Astrocyte (in vitro differentiated cells and primary cell): ENCODE measurements at places on chromosomes 4 and X.

GRCh38 chr4:90889171-90889570 lies 762.0 kb downstream of the CCSER1 start:
- H3K36me3 ChIP-seq: no peaks in the 10 kb centered on the region
- no peak overlapping the region for H3K27ac ChIP-seq
- H3K27me3 ChIP-seq: no peaks in the 10 kb centered on the region
- no peak for DNase-seq

- no peaks in the 10 kb centered on the region for H3K4me1 ChIP-seq
- H3K4me3 ChIP-seq: no peak overlapping the region
- H3K27ac ChIP-seq: no peak overlapping the region
- no peaks in the 10 kb centered on the region for H3K36me3 ChIP-seq
- peak; percentile 16 for DNase-seq
- H3K27me3 ChIP-seq: no peaks in the 10 kb centered on the region
These were observed 362.6 kb upstream of the MAGEB2 start for GRCh38 chrX:29852767-29853166.

GRCh38 chrX:41722816-41723618 lies 964 bp upstream of the GPR82 start:
- no peak overlapping the region for H3K27ac ChIP-seq
- no peaks in the 10 kb centered on the region for H3K36me3 ChIP-seq
- peak; percentile 22 for DNase-seq
- H3K4me3 ChIP-seq: no peak overlapping the region

GRCh38 chr4:5277079-5277478 lies 225.8 kb downstream of the STK32B start:
- H3K4me3 ChIP-seq: no peak overlapping the region
- no peaks in the 10 kb centered on the region for H3K27me3 ChIP-seq
- H3K27ac ChIP-seq: no peak overlapping the region
- no peak for DNase-seq

DNA sequence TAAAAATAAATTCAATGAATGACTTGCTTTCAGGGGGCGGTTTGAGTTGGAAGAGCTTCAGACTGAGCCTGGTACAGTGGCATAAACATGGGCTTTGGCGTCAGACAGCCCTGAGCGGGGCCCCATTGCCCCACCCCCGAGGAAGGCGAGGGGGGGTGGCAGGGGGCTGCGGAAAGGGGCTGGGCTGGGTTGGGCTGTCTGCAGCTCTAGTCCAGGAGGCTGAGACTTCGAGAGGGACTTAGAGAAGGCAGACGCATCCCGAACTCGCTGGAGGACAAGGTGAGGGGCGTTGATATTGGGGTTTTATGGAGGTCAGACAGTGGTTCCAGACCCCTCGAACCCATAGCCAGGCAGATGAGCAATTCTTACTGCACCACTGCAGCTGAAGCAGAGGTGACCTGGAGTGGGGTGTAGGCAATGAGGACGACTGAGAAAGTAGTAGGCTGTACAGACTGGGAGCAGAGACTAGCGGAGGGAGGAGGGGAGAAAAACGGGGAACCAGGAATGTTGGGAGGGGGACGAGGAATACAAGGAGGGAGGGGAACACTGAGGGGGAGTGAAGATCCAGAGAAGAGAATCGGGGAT lies at the start of gene MAGED2:
Gene MAGED2, plus strand, starts transcription at position 222 of the 585 bp plus-strand sequence. CDS start 1,587 bp downstream, outside the sequence.
- no peaks in the 10 kb centered on the region for H3K27me3 ChIP-seq
- DNase-seq: no peak
- H3K36me3 ChIP-seq: peaks cover 6% of the 10 kb centered on the region
- H3K27ac ChIP-seq: peak within 1 kb of the TSS; percentile 72

GRCh38 chr4:2076908-2077536 lies 17.9 kb downstream of the NAT8L start:
- no peaks in the 10 kb centered on the region for H3K27me3 ChIP-seq

DNA sequence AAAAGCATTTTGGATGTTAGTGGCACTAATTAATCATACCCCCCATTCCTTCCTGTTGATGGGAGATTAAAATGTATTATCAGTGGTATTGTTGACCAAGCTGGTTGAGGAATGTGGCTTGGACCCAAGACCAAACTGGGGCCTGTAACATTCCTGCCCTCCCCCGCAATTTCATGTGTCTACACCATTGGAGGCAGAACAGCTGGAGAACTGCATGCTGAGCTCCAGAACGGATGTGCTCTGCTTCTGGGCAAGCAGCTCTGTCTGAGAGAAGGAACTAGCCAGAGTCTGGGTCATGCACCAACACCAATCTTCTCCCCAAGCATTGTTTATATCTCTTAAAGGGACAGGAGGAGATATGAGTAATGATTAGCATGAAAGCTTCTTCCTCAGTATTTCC lies 185.5 kb downstream of the CEP135 start:
- H3K27ac ChIP-seq: no peak overlapping the region
- no peaks in the 10 kb centered on the region for H3K4me1 ChIP-seq
- no peaks in the 10 kb centered on the region for H3K36me3 ChIP-seq
- no peaks in the 10 kb centered on the region for H3K27me3 ChIP-seq
- H3K4me3 ChIP-seq: no peak overlapping the region

- no peak overlapping the region for H3K4me3 ChIP-seq
- H3K4me1 ChIP-seq: no peaks in the 10 kb centered on the region
- H3K36me3 ChIP-seq: no peaks in the 10 kb centered on the region
- no peaks in the 10 kb centered on the region for H3K27me3 ChIP-seq
- no peak for DNase-seq
- no peak overlapping the region for H3K27ac ChIP-seq
These were observed 43.0 kb downstream of the LAS1L start for GRCh38 chrX:65491620-65492019.

- H3K27me3 ChIP-seq: no peaks in the 10 kb centered on the region
- no peak overlapping the region for H3K27ac ChIP-seq
- H3K4me3 ChIP-seq: no peak overlapping the region
- no peaks in the 10 kb centered on the region for H3K36me3 ChIP-seq
- DNase-seq: no peak
- H3K4me1 ChIP-seq: no peaks in the 10 kb centered on the region
These were observed 291.3 kb downstream of the GUCY2F start for GRCh38 chrX:109190542-109190941.

DNA sequence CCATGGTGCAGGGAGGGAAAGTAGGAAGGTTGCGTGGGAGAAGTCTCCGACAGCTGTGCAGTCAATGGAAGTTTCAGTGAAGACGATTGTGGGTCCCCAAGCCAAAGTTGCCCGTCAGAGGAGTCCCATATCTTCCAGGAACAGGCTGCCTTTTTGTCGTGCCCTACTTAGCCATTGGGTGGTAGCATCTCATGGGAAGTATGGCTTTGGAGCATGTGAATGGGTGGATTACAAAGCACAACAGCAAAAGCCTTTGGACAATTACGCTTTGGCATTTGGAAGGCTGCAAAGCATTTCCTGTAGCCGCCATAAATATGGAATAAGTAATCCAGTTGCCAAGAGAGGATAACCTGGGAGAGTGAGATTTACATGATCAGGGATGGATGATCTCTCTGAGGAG lies 300.7 kb upstream of the BOD1L1 start:
- DNase-seq: no peak
- no peaks in the 10 kb centered on the region for H3K36me3 ChIP-seq
- H3K4me1 ChIP-seq: no peaks in the 10 kb centered on the region
- no peak overlapping the region for H3K4me3 ChIP-seq
- no peak overlapping the region for H3K27ac ChIP-seq

DNA sequence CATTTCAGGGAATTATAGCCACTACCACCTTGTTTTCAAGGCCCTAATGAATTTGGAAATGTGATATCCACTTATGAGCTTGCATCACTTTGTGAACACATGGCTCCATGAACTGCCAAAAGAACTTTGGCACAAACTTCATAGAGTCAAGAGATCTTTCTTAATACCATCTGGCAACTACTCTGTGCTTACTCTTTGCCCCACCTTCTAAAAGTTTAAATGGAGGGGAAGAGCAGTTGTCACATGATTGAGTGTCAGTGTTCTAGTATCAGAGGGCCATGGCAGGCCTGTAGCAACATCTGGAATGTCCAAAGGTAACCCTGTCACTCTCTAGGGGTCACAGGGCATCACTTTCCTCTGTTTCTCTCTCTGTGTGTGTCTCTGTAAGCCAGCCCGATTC lies 2.6 kb upstream of the ADH1B start:
- H3K4me3 ChIP-seq: no peak overlapping the region
- no peaks in the 10 kb centered on the region for H3K36me3 ChIP-seq
- H3K27me3 ChIP-seq: no peaks in the 10 kb centered on the region
- H3K27ac ChIP-seq: no peak overlapping the region
- no peak for DNase-seq

DNA sequence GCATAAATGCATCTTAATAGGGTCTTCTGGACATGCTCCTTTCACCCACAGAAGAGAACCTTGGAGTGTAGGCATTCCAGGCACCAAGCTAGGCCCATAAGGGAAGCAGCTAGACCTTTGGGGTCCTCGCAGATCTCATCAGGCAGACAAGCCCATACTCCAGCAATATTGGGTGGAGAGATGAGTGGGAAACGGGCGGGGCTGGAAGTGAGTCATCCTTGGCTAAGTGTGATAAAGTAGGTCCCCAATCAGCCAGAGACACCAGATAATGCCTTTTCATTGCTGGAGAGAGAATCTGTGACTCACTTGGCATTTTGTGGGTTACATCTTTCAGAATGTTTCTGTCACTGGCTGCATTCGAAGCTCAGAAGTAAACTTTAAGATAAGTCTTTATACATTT lies 133.3 kb upstream of the MBNL3 start:
- no peaks in the 10 kb centered on the region for H3K27me3 ChIP-seq
- no peaks in the 10 kb centered on the region for H3K4me1 ChIP-seq
- H3K4me3 ChIP-seq: no peak overlapping the region
- peak; percentile 57 for DNase-seq

DNA sequence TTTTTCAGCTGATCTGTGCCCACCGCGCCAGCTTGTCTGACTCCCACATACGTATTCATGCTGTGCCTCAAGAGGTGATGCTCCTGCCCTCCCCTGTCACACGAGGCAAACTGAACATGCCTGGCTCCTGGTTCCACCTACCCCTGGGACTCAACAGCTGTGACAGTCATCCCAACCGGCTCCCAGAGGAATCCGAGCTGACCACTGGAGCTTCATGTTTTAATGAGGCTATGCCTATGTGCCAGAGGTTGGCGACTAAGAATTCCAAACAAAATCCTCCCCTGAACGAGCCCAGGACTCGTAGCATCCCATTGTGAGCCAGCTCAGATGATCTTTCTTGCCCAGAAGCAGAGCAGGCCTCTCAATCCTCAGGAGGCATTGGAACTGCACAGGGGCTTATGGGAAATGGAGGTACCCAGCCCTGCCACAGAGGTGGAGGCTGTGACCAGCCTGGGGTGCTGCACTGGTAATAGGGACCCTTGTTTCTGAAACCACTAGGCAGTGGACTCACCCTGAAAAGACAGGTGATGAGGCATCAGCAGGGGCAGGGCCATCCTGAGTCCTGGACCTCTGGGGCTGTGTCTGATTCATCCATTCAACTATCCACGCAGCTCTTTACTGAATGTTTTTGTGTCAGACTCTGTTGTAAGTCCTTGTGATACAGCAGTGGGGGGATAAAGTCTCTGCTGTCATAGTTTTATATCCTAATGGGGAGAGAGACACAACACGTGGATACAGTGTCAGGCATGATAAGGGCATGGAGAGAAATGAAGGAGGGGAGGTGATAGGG lies 325.0 kb downstream of the EVC2 start:
- H3K27me3 ChIP-seq: no peaks in the 10 kb centered on the region
- H3K36me3 ChIP-seq: no peaks in the 10 kb centered on the region
- no peak overlapping the region for H3K4me3 ChIP-seq
- H3K27ac ChIP-seq: peak overlapping the region; percentile 78

DNA sequence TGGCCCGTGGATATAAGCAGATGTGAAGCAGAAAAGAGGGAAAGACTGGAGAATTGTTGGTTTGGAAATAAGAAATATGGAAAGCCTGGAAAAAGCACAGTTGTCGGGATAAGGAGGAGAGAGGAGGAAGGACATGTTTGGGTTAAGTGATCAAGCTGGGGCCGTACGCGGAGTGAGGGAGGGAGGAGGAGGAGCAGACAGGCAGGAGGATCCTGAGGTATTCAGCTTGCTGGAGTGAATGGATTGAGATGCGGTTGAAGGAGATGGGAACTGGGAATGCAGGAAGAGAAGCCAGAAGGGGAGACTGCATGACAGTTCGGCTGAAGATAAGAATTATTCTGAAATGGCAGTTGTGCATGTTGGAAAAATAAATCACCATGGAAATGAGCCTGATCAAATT lies 21.2 kb downstream of the ZFP42 start:
- no peaks in the 10 kb centered on the region for H3K36me3 ChIP-seq
- DNase-seq: no peak
- H3K4me3 ChIP-seq: no peak overlapping the region
- no peak overlapping the region for H3K27ac ChIP-seq
- no peaks in the 10 kb centered on the region for H3K27me3 ChIP-seq
- H3K4me1 ChIP-seq: no peaks in the 10 kb centered on the region

DNA sequence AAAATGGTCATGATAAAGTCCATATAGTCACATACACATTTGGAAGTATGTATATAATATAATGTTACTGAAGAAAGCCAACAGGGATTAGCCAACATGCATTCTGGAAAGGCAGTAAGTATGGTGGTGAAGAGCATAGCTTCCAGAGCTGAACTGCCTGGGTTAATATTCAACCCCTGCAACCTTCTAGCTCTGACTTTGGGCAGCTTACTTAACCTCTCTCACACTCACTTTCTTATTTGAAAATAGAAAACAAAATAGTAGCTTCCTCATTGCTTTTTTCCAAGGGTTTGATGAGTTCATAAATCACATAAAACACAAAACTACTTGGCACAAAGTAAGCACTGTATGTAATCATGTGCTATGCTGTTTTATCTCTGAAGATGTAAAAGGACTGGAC lies 216.4 kb downstream of the CHIC2 start:
- H3K27ac ChIP-seq: no peak overlapping the region
- H3K36me3 ChIP-seq: no peaks in the 10 kb centered on the region
- H3K4me1 ChIP-seq: peaks cover 4% of the 10 kb centered on the region

- H3K36me3 ChIP-seq: no peaks in the 10 kb centered on the region
- peak overlapping the region; percentile 60 for H3K27ac ChIP-seq
- H3K27me3 ChIP-seq: no peaks in the 10 kb centered on the region
These were observed 126.1 kb downstream of the INPP4B start for GRCh38 chr4:142719854-142720541.

GRCh38 chrX:153828723-153829548 lies 1.4 kb downstream of the PDZD4 start:
- no peaks in the 10 kb centered on the region for H3K36me3 ChIP-seq
- peaks cover 5% of the 10 kb centered on the region for H3K4me1 ChIP-seq
- DNase-seq: no peak
- no peak overlapping the region for H3K27ac ChIP-seq
- peaks cover 3% of the 10 kb centered on the region for H3K27me3 ChIP-seq

DNA sequence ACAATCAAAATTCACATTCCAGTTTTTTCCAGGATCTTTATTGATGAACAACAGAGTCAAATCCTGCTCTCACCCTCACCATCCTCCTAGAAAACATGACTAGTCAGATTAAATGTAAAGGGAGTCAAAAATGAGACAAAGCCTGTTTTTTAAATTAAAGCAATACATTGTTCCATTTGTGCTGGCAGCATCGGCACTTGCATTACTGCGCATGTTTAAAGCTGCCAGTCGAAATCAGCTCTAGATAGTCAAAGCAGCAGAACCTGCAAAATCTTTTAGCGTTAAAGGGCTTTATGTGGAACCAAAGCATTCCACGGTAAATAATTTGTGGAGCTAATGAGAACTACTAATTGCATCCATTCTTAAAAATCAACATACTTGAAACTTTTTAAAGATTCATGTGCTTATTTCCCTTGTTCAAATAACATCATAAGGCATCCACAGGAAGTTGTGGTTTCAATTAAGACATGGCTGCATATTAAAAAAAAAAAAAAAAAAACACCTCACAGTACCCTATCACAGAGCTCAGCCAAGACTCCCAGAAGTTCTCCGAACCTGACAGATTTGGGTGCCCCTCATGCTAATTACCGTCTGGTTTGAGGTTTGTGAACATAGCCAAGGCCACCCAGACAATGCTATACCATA lies 82.2 kb downstream of the SH3KBP1 start:
- peak overlapping the region; percentile 17 for H3K4me3 ChIP-seq
- no peaks in the 10 kb centered on the region for H3K4me1 ChIP-seq
- DNase-seq: no peak
- no peaks in the 10 kb centered on the region for H3K36me3 ChIP-seq
- H3K27me3 ChIP-seq: no peaks in the 10 kb centered on the region
- H3K27ac ChIP-seq: no peak overlapping the region
